Hindlimb muscle (tissue), 1 donor: ENCODE measurements at places on chromosomes 13 and 19. TPM values are rescaled to one million over a fixed set of nuclear protein-coding genes. Genes with fewer than 3 reads are reported as not detected.

ATP4A gene
- polyA plus RNA-seq: not detected

CCL25 gene
- polyA plus RNA-seq: not detected

PCDH20 gene
- 2.3 TPM for polyA plus RNA-seq

ACER1 gene
- polyA plus RNA-seq: not detected
